NCI-H2081 (cell line): ENCODE measurements at places on chromosomes 13 and 19.

GRCh38 chr19:33390101-33390907, 16.8 kb downstream of the CEBPG start:
- peak; percentile 8 for DNase-seq

DNA sequence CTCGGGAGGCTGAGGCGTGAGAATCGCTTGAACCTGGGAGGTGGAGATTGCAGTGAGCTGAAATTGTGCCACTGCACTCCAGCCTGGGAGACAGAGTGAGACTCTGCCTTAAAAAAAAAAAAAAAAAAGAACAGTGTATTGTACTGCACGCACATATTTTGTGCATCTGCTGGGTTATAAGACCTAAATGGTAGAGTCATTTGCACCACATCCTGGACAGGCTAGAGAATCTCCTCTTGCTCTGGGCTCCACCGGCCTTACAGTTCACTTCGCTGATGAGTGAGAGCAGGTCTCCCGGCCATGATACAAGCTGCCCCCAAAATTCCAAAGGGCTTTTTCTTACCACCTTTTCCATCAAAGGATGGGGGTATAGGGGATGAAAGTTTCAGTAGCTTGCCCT, 7.2 kb upstream of the SAE1 start:
- no peak for DNase-seq

- DNase-seq: no peak
Observed at GRCh38 chr13:84080748-84081530, 198.7 kb upstream of the SLITRK1 start.

DNA sequence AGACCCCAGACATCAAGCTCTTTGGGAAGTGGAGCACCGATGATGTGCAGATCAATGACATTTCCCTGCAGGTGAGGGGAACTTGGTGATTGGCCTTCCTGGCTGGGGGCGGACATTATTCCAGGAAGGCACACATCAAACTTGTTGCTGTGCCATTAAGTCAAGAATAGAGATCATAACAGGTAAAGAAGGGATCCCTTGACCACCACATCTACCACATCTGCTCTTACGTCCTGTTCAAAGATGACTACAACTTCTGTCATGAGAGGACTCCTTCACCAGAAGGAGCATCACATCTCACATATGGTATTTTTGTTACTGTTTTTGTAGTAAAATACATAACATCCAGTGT, 1.1 kb downstream of the RPS5 start:
- no peak for DNase-seq

DNA sequence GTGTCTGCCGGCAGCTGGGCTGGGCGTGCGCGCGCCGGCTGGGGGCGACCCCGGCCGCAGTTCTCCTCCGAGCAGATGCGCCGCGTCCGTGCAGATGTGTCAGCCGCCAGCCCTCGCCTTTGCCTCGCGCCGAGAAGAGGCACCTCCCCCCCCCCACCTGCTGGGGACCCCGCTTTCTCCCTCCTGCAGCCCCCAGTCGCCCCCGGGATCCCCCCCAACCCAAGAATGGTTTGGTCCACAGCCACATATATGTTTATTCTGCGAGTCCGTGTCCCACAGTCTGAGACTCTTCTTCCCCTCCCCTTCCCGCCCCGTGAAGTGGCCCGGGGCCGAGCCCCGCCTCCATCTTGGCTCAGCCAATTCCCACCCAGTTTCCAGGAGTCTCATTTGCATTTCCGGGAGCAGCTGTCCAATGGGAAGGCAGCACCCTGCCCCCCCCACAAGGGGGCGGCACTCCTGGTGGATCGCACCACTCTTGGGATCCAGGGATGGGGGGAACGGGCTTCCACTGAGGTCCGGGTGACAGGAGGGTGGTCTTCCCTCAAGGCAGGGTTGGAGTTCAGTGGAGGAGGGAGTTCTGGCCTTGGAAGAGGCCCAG, 8.6 kb downstream of the ISOC2 start:
- peak; percentile 88 for DNase-seq

DNA sequence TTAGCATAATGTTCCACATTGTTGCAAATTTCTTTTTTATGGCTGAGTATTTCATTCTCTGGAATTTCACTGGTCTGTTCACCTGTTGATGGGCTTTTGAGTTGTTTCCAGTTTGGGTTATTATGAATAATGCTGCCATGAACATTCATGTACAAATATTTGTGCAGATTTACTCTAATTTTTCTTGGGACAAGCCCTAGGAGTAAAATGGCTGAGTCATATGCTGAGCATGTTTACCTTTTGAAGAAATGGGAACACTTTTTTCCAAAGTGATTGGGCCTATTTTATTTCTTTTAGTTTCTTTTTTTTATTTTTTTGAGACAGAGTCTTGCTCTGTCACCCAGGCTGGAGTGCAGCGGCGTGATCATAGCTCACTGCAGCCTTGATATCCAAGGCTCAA, 4.7 kb upstream of the FBL start:
- DNase-seq: no peak

DNA sequence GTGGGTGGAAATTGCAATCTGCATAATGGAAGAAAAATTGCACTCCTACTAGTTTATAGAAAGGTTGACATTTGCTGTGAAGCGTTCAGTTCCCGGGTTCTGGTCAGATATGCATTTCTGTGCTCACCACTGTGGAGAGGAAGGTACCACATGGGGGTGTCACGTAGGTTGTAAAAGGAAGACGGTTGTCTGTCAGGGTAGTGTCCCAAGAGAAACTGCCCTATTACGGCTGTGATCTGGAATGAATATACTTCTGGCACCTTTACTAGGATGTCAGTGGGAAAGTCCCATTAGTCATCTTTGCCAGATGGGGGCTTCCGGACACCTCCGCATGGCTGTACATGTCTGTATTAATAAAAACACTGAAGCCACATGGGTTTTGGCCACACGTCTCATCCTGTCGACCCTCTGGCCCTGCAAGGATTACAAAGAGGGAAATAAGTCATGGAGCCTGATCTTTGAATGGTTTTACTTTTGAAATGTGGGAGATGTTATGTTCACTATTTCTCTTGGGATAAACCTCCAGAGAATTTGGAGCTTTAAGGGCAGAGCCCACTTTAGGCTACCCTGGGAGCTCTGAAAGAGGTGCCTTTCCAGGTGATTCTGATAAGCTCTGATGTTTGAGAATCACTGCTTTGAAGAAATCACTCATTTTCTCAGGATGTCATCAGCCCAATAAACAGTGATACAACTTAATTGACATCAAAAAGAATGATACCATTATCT, 133.9 kb downstream of the AKAP11 start:
- no peak for DNase-seq

DNA sequence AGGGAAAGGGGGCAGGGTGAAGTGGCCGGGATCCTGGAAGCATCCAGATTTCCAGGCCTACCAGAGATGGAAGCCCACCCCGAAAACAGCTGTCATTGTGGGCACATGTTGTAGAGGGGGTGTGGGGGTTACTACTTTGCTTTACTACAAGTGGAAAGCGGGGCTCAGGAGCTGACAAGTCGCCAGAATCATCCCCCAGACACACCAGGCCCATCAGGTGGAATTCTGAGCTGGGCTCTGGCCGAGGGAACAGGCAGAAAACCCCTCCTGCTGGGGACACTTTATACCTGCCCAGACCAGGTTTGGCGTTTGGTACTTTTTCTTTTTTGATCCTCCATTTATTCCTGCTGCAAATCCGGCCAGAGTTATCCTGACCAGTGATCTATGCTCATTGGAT, 3.8 kb downstream of the CDX2 start:
- no peak for DNase-seq

DNA sequence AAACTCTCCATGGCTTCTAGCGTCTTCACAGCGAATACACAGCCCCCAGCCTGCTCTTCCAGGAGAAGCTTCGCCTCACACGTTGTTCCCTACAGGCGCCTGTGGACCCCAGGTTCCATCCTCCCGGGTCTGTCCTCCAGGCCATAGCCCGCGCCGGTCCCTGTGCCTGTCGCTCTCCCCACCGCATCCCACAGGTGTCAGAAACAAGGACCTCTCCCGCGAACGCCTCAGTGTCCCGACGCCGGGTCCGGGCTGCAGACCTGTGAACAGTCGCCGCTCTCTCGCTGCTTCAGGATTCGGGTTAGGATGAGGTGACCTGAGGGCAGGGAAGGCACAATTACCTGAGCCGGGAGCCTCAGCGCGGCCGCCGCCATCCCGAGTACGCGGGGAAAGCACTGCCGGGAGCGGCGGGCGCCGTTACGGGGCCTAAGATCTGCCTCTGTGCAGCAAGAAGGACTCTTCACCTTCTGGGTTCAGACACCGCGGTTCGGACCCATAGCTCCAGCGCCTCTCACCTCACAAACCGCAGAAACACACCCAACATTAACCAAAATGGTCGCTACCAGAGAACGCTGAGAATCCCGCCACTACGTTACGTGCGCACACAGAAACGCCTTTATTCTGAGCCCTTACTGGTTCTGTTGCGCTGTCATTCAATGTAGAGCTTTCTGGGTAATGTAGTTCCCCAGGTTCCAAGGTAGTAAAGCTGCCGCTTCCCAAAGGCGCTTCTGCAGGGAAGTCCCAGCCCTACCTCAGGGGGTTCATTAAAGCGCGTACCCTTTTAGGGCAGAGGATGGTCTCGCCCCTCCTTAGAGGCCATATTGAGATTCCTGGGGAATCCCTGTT, at the start of gene ZNF418:
ZNF418 (minus strand) TSS at position 583 of the 846 bp plus-strand sequence. CDS start 1,580 bp downstream, outside the sequence.
- DNase-seq: no peak

DNA sequence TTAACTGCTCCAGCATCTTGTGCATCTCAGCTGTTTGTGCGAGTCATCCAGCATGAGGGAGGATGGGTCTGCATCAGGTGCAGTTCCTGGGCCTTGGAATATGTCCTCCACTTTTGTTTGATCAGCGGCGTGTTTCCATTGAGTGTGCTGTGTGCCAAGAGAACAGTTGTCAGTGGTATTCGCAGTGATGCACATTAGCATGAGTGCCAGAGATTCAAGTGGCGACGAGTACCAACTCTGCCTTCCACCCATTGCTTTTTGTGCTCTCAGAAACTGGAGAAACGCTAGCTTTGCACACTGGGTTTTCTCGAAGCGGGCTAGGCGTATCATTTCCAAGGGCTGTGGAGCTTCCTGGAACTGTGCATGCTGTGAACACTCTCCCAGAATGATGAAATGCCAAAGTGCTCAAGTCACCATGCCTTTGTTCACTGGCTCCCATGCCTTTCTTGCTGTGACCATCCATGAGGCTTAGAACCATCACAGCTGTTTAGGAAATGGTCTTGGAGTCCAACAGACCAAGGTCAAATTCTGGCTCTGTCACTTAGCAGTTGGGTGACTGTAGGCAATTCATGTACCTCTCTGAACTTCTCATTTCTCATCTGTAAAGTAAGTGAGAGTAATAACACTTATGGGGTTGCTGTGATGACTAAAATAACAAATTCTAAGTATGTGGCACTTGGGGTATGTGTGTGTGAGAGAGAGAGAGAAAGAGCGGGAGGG, 18.4 kb downstream of the LRCH1 start:
- DNase-seq: no peak

DNA sequence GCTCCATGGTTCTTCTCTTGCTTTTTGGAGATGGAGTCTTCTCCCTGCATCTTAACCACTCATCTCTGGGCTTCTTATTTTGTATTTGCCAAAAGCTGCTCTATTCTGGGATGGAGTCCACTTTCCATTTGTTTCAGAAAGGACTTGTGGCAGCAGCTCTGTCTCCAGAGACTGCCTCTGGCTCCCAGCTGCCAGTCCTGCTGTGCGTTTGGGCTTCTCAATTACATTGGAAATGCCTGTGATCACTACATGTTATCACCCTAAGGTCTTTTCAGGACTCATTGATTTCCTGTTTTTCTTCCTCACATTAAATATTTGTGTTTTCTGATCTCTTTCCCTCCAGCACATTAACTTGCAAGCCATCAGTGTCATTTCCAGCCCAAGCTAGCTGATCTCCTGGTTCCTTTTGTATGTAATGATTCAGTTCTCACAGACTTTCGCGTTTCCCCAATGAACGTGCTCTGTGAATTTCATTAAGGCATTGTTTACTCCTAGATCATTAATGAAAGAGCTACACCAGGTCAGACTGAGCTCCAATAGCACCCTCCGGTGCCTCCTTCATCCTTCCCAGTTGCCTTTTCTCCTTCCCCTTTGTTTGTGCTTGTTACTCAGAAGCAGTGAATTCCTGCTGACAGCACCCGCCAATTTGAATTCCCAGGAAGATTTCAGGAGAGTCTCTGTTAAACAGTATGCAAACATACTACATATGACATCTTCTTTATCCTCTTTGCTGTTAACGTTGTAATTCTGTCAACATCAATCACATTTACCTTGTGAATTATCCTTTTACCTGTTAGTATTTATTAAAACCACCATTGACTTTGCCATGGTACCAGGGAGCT, 3.0 kb downstream of the CBY2 start:
- DNase-seq: no peak

DNA sequence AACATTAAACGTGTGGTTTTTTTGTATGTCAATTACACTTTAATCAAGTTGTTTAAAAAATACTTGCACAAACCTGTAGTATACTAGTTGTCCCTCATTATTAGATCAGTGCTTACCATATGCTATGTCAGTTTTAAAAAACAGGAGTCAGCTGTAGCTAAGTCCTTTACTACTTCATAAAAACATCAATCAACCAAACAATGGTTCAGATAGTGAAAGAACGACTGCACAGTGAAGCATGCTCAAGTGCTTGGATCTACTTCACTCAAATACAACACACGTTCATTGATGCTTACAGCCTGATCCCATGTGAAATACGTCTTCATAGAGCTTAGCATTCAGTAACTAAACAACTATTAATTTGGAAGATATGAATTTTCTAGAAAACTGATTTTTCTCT, 225.0 kb downstream of the FGF14 start:
- no peak for DNase-seq

- no peak for DNase-seq
Observed at GRCh38 chr19:10929402-10929794, 787 bp downstream of the TIMM29 start.

DNA sequence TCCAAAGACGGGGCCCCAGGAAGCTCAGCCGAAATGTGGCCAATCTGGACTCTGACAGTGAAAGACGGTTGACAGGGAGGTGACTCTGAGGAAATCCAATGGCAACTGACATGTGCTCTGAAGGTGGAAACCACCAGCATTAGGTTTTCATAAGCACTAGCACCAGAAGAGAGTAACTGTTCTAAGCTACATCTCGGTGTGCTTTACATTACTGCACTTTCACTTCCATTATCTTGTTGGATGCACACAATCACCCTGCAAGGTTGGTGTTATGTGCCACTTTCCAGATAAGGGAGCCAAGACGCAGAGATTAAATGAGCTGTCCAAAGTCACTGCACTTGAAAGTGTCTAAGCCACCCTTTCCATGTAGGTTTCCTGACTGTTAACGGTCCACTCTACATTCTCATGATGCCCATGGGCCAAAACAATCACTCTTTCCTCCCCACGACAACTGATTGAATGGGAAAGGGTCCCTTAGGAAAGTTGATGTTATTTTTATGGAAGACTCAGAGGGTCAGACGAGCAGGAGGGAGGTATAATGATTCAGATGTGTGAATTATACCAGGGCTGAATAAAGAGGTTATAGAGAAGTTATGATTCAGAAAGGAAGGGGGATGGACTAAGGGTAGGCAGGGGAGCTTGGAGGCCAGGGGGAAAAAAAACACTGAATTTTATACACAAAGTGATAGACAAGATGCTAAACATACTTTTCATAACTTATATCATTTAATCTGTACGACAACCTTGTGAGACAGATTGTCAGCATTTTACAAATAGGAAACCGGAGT, 52.8 kb downstream of the RUBCNL start:
- no peak for DNase-seq
